ENCODE measurements at places on chromosomes 12 and 14.

DNA sequence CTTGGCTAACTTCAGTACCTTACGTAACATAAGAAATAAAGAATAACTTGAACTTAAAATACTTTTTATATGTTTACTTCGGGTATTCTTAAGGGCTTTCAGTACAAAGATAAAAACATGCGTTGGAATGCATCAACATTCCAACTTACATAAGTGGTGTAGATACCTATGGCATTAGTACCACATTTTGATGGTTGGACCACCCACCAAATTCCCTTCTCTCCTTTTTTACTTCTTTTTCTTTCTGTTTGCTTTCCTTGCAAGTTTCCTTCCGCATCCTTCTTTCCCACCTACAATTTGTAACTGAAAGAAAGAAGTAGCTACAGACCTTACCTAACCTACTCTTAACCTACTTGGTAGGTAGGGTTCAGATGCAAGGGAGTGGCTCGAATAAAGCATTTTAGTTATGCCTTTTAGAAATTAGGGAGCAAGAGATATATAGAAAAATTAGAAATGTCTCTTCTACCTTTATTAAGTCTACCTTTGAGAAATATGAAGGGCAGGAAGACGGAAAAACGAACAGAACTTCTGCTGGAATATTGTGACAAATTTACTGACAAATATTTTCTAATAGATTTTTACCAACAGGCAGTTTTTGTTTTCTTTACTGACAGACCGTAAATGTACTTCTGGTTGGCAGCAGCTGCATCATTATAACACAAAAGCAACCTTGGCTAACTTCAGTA lies 2.1 kb upstream of the ARHGAP5 start:
- no peak for DNase-seq

DNA sequence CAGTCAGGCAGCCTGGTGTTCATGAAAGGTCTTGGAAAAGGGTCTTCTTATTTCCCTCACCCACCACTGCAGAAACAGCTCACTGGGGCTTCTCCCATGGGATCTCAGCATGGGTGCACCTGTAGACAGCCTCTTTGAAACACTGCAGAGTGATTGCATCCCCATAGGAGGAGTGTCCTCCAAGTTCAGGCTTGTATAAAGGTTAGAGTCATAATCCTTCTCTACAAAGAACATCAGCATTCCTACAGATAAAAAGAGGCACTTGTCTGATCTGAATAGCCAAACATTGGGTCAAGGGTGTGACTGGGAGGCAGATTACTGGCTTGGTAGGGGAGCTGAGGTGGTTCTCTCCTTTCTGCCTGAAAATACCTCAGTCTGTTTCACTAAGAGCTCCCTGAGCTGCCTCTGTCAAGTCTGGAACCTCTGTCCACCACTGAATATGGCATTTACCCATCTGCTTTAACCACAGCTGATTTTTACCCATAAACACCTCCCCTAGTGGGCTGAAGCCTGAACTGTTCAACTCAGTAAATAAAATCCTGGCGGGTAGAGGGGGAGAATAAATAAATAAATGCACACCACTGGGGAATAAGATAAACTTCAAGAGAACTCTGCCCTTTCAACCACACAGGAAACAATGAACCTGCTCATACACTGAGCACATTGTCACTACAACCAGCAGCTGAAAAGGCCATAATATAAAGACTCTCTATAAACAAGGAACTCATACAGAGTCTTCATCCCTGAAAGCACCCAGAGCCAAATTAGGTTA lies 120.7 kb upstream of the SCAF11 start:
- no peak for DNase-seq

- DNase-seq, result peak; percentile 0
Measured at GRCh38 chr12:44154128-44154527, 318.2 kb downstream of the TMEM117 start.

- no peak for DNase-seq
Measured at GRCh38 chr12:102816816-102817434, 100.1 kb downstream of the PAH start.

DNA sequence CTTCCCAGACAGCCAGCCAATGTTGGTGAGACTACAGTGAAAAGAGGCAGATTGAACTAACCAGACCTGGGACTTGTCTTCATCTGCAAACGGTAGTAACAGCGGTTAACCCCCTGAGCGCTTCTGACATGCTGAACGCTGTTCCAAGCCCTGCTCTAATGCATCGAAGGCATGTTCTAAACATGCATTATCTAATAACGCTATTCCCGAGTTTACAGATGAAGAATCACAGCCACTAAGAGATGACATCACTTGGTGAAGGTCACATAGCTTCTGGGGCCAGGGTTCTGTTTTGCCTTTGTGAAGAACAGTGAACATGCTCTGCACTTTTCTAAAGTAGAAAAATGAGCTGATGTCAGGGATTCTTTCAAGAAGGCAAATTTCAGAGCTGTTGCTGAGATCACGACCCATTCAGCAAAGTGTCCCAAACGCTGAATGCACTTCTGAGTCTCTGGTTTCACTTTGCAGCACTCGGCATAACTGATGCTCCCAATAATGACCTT lies 56.0 kb downstream of the FOS start:
- DNase-seq, result no peak

GRCh38 chr12:14836336-14837210 lies 6.8 kb downstream of the ART4 start:
- peak; percentile 67 for DNase-seq

DNA sequence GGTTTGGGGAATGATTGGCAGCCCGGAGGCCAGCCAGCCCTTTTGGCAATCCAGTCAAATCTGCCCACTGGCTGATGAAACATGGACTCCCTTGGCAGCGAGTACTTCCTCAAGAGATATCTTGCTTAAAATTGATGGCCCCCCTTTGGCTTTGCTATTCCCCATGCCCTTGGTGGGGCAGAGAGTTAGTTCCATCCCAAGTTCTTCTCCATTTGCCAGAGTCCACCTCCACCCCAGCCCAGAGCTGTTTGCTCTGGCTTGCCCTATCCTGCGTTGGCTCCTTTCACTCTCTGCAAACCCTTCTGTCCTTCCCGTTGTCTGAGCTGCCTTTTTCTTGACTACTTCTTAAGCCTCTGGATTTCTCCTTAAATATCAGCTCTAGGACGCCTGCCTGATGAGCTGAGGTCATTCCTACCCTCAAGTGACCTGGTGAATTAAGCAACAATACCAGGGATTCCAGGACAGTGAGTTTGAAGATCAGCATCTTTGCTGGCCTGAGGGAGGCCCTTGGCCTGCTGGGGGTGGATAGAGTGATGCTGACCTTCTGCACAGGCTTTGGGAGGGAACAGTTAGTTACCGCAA lies 212.0 kb downstream of the CACNA1C start:
- peak; percentile 93 for DNase-seq

GRCh38 chr12:16833376-16834015 lies 227.5 kb upstream of the LMO3 start:
- no peak for DNase-seq

DNA sequence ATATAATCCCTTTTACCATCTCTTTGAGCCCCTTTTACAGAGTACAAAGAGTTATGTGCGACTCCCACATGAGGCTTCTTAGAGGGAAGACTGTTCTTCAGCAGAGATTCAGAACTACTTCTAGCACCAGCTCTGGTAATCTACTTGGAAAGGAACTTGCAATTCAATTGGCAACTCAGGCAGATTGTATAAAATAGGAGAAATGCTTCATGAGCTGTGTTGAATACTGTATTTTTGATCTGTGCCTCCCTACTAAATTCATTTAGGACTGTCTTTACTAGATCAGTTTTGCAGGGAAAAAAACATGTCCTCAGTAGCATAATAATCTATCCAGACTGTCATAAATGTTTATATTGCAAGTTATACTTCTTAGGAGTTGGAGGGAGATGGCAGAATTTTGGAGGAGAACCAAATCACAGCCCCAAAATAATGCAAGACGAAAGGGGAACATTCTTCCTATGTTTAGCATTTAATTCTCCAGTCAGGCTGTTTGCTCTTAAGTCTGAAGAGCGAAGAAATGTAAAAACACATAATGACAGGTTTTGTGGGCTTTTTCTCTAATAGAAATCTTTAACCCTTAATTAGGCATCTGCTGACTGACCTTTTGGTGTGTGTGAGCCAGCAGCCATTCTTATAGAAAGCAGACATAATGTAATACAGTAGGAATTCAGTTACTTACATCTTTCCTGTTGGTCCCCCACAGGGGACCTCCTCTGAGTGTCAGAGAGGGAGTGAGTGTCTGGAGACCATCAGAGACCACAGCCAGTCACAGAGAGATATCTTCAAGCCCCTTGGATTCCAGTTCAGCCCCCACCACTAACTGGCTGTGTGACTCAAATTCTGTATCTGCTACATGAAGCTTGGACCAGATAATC lies 3.9 kb downstream of the ANO4 start:
- no peak for DNase-seq

GRCh38 chr12:112183141-112184021 lies 58.0 kb downstream of the TRAFD1 start:
- DNase-seq, result peak; percentile 4

- no peak for DNase-seq
Measured at GRCh38 chr12:65194949-65195348, 25.6 kb downstream of the LEMD3 start.

DNA sequence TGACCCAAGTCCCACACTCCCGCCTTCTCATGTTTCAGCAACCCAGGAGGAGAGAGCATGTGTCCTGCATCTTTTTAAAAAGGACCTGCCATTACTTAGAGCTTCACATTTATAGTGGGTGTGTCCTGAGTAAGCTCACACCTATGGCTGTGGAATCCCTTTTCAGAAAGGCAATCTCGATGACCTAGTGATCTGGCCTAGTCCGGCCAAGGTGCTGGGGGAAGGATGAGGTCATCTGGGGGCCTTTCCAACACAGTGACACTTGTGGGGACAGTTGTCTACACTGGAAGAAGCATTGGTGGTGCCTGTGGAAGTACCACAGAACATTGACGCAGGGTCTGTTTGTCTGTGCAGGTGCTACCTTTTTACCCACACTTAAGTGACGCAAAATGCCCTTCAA lies 8.2 kb downstream of the TCP11L2 start:
- DNase-seq, result no peak

- DNase-seq, result no peak
Measured at GRCh38 chr14:54177641-54178621, 218.9 kb upstream of the CDKN3 start.

DNA sequence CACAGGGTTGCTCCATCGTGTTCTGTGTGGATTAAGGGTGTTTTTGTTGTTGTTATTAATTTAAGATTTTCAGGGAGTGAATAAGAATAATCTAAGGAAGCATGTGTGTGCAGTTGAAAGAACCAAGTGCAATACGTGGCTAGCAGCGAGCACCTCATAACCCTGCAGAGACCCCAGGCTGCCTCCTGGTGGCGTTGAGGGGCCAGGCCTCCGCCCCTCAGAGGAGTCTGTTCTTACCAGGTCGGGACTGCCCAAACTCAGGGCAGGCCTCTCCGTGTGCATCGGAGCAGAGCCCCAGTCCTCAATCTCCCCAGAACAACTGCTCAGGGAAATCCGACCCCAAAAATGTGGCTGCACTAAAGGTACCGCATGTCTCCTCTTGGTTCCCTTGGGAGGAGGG lies 36.8 kb downstream of the IL31 start:
- no peak for DNase-seq

- DNase-seq, result no peak
Measured at GRCh38 chr12:82357845-82358199, 365 bp downstream of the CCDC59 start.

DNA sequence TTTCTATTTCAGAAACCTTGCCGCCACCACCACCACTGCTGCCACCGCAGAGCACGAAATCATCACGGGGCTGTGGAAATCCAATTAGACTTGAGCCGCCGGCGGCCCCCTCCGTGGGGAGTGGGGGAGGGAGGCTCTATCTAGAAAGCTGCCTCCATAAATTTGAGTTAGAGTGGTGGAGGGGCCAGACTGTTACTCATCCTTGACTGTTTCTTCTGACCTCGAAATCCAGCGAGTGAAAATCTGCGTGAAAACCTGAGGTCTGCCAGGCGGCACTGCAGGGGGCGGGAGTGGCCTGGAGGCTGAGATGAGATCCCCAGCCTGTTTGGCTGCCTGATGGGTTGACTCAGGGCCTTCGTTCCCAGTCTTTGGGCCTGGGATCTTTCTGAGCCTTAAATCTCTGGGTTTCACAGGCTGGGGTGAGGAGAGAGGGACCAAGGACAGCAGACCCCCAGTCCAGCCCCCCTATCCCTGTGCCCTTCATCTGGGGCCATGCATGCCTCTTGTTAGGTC lies 29.9 kb downstream of the TSPAN9 start:
- DNase-seq, result no peak

- DNase-seq, result no peak
Measured at GRCh38 chr14:68637106-68638021, 155.5 kb downstream of the ZFP36L1 start.

- DNase-seq, result peak; percentile 76
Measured at GRCh38 chr12:12779529-12779928, 5.9 kb upstream of the APOLD1 start.

GRCh38 chr12:88810806-88811205 lies 230.5 kb upstream of the KITLG start:
- DNase-seq, result no peak

GRCh38 chr14:24459331-24459730 lies 16.8 kb upstream of the SDR39U1 start:
- DNase-seq, result no peak

DNA sequence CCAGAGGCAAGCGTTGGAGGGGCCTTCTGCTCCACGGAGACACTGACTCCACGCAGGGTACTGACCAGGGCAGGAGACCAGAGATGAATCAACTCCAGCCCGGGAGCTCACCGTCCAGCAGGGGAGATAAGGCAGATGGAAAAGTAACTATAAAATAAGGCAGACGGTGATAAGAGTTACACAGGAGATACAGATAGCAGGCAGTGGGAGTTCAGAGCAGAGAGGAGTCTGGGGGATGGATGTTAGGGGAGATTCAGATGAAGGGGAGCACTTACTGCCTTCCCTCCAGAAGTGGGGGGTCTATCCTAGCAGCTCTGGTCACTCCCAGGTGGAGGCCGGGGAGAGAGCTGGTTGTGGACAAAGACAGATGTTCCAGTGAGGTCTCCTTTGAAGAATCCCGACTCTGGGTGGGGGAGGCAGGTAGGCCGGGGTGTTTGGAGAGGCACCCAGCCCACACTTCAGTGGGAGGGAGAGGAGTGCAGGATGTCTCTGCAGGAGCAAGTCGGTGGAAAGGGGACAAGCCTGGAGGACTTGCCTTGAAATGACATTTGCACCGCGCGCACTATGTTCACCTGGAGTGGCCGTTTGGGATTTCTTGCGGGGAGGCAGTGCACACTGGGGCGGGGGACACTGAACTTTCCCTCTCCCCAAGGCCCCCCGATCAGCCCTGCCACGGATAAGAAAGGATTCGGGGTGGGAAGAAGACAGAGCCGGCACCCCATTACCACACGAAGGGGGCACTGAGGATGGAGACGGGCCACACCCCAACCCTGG lies 1.2 kb downstream of the PITPNM2 start:
- no peak for DNase-seq

GRCh38 chr12:8033153-8034044 lies 883 bp downstream of the FOXJ2 start:
- DNase-seq, result no peak

DNA sequence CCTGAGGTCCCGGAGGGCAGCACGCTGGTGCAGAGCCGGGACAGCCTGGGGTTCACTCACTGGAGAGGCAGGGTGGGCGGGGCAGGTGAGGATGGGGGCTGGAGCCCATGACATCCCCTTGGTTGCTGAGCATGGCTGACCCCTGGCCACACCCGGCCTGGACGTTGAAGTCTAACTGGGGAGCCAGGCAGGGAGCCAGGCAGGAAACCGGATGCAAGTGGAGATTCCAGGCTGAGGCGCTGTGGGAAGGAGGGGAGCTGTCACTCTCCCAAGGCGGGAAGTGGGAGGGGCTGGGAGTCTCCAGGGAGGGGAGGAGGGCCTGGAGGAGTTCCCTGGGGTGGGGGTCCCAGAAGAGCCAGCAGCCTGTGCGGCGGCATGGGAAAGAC lies 7.7 kb upstream of the INF2 start:
- peak; percentile 41 for DNase-seq

GRCh38 chr12:101619026-101619786 lies 24.4 kb downstream of the MYBPC1 start:
- no peak for DNase-seq
